ENCODE measurements at places on chromosomes 12 and 14.

DNA sequence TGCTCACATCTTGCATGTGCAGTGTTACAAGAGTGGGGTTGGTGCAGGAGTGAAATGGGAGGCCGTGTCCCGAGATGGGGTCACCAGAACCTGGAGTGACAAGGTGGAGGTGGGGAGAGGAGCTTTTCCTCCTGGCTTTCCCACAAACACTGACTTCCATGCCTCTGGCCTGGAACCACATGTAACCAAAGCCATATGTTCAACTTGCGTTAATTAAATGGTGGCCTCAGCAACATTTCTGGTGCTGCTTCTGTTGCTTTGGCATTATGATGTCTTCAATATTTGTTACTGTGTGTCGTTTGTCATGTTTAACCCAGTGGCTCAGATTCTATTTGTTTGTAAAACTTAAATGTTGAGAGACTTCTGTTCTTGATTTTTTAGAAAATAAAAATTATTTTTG is 110.2 kb downstream of the VCPKMT start:
- no peak for DNase-seq

DNA sequence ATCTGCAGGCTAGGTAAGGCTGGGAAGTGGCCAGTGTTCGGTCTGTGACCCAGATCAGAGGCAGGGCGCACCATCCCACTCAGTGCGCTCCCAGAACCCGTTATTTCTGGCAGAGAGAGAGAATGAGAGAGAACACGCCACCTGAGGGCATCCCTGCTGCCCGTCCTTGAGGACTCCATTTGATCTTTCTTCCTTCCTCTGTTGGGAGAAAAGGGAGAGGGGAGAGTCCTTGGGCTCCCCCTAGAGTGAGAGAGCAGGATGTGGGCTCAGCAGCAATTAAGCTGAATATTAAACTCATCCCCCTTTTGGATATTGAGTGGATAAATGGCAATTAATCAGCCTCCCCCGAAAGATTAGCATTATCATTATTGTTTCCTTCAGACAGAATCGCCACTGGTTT is 70.6 kb downstream of the IFT43 start:
- DNase-seq = peak; percentile 1

GRCh38 chr12:61043838-61044237 is 1216.4 kb upstream of the USP15 start:
- DNase-seq = no peak

DNA sequence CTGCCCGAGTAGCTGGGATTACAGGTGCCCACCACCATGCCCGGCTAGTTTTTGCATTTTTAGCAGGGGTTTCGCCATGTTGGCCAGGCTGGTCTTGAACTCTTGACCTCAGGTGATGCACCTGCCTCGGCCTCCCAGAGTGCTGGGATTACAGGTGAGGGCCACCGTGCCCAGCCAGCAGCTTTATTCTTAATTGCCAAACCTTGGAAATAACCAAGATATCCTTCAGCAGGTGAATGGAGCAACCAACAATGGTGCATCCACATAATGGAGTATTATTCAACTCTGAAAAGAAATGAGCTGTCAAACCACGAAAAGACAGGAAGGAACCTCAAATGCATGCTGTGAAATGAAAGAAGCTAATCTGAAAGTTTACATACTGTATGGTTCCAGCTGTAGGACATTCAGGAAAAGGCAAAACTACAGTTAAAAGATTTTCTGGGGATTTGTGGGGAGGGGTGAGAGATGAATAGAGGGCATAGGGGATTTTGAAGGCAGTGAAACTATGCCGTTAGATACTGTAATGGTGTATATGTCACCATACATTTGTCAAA is 118.8 kb upstream of the CCND2 start:
- DNase-seq = no peak

DNA sequence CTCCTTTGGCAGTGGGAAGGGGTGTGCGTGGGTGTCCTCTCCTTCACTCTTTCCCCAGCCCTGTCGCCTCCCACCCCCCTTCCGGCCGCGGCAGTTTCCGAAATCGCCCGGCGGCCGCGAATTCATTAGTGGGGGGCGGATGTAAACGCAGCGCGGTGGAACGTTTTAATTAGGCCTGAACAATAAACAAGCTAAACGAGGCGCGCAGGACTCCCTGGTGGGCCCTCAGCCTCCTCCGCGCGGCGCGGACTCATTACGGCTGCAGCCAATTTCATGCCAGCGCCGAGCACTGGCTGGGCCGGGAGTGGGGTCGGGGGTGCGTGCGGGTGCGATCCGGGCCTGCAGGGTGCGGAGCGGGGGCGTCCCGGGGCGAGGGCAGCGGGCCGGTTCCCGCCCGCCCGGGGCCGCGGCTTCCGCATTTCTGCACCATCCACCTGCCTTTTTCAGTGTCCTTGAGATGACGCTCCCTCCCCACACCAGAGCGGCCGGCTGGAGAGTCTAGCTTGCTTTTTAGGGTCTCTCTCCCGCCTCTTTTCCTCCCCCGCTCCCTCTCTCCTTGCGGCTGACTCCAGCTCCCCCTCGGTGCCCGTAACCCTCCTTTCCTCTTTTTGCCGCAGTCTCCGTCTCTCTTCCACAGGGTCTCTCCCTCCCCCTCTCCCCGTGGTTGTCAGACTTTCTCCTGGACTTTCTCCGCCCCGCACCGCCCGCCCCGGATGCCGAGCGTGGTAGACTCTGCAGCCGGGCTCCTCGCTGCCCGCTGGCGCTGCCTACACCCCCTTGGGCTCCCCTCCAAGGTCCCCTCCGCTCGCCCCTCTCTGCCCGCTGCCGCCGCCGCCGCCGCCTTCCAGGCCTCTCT is at the start of gene CISTR:
Gene CISTR, minus strand, starts transcription at position 644 of the 856 bp plus-strand sequence.
- DNase-seq = no peak

DNA sequence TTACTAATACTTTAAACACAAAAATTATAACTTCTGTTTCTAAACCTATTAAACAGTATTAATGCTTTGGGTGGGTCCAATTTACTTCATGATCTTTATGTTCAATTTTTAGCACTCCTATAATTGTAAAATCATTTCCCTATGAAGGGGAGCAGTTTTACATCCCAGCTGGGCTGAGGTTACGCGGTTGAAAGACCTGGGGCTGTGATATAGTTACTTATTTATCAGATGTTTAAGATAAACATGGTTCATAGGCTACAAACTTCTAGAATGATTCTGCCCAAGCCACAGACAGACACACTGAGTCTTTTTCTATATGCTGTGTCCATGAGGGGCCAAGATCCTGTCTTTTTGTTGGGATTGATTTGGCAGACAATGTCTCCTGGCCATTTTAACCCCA is 44.4 kb downstream of the DYRK2 start:
- DNase-seq = no peak

DNA sequence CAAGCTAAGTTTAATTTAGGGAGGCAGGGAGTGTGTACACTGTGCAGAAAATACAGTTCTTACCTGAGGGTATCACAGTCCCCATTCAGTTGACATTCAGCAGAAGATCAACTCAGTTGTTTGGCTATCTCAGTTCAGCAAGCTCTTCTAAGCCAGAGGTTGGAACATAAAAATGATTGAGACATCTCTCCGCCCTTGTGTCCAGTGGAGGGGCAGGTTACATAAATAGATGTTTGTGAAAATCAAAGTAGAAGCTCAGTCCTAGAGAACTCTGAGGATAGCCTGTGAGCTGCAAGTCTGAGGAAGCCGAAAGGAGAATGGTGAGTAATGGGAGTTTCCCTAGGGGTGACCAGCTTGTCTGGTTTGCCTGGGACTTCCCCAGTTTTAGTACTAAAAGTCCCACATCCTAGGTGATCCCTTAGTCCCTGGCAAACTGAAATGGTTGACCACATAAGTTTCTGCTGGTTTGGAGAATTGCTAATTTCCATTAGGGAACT is 251.4 kb upstream of the ATP2B1 start:
- DNase-seq = no peak

GRCh38 chr14:81211844-81212243 is 8.9 kb downstream of the GTF2A1 start:
- no peak for DNase-seq

DNA sequence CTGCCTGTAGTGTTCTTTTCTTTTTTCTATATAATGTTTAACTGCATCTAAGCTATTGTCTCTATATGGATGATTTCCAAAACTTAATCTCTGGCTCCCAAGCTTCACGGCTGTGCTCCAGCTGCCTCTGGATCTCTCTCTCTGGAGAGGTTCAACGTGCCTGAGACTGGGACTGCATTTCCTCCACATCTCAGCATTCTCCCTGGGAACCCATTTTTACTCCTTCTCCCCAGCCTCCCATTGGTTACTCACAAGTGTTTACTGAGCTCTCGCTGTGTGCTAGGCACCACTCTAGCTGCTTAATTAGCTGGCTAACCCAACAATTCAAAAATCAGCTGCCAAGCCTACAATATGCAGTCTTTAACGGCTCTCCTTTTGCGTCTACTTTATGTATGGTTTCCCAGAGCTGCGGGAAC is 34.7 kb downstream of the FBXL14 start:
- no peak for DNase-seq

DNA sequence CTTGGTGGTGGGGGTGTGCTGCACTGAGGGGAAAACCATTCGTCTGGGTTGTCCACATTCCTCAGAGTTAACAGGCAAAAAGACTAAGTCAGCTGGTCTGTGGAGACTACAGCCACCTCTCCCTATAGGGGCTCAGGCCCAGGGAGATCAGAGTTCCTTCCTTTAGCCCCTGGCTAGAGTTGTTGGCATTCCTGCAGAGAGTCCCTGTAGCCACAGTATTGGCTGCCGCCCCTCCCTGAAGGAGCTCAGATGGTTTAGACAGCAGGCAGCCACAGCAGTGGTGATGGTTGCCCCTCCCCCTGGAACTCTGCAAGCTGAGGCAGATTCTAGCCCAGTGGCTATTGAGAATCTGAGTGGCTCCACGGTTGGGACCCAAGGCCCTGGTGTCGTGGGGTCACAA is 1072.5 kb upstream of the ATXN7L3B start:
- DNase-seq = no peak

DNA sequence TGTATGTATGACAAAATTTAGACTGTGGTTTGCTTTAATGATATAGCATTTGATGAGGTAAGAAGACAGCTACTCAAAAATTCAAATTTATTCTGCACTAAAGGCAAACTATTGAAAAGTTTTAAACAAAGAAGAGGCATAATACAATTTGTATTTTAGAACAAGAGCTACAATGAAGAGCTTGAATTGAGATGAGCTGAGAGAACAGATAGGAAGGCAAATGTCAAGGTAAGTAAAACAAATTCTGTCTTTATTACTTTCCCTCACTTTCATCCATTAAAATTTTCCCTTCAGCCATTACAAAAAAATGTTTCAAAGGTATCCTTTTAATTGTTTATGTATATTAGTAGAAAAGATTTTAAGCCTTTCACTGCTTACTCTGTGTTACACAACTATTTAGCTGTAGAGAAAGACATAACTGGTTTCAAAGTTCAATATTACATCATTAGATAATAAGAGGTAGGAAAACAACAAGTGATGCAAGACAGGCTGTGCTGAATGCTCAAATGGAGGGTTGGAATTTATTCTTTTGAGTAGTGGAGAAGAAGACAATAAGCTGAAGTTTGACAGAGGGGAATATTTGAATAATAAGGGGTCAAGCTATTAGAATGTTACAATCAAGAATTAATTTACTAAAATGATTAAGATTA is 1334.1 kb downstream of the FSCB start:
- no peak for DNase-seq

DNA sequence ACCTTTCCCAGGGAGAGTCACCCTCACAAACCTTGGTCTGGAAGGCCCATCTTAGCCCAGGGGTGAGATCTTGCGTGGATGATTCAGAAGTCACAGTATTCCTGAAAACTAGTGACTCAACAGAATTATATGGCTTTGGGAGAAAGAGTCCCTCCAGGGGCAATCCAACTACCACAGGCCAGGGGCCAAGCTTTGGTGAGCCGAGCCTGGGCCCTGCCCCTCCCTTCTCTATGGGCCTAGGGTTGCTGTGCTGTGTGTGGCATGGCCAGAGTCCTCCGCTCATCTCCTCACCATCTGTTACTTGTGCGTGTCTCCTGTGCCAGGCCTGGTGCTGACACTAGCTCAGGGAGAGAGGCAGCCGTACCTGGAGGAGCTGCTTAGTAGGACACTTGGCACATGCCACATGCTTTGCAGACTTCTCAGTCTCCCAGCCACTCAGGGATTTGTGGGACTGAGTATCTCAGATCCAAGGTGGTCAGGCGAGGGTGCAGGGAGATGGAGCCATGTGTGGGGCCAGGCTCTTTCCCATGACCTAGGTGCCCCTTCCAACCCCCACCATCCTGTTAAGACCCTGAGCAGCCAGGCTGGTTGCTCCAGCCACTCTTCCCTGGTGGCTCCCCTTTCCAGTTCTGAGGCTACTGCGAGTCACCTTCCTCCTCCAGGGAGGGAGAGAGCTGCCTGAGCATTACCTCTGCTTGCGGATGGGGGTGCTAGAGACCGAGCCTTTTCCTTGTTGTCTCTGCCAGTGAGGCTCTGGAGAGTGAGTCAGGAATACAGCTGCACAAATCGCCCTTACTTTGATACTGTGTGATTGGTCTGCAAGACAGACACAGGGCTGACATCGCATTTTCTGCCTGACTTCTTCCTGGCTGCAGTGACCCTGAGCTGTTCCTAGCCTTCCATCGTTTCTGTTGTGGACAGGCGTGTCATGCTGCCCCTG is 94.1 kb downstream of the SLC25A47 start:
- peak; percentile 82 for DNase-seq

DNA sequence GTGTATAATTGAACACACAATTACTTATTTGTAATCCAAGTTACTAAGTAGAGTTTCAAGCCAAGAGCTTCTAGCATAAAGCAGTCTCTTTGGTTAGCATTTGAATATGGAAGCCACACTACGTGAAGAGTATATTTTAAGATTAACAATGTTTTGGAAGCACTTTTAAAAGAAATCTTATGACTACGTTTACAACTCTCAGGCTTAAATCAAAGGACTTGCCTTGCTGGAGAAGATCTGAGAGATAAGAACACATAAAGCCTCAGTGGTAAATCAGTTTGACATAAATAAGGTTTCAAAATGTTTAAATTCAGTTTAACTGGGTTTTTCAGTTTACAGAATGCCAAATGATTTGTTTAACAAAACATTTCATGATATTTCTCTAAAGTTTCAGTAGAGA is 161.9 kb upstream of the PDE3A start:
- no peak for DNase-seq

DNA sequence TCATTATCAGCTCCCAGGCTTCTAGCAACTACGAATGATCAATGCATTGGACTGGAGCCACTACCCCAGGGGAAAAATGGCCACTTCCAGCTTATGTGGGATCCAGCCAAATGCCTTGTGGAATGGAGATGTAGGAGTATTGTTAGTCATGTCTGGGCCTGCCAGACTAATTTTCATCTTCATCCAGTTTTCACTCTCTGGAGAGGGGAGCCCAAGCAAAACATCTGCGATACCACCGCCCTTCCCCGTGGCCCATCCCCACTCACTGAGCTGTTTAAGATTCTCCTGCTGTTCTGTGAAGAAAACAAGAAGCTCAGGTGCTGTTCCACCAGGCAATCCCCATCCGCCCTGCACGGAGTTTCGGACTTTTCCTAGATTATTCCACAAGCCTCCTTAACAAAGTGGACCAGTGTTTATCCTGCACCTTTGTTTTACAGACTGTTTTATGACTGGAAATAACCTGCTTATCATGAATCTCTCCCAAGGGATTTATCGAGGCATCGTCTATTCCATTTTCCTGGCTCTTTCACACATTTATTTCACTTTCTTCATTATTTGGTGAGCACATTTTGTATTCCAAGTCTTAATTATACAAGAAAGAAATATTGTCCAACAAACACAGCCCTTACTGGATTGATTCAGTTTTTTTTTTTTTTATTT is 35.5 kb upstream of the MAX start:
- no peak for DNase-seq

GRCh38 chr12:17017402-17017801 is 411.4 kb upstream of the LMO3 start:
- no peak for DNase-seq

GRCh38 chr14:21011136-21011535 is 12.0 kb downstream of the SLC39A2 start:
- DNase-seq = no peak

GRCh38 chr14:35336494-35337268 is 44.5 kb downstream of the PSMA6 start:
- DNase-seq = peak; percentile 81

GRCh38 chr12:113670742-113671141 is 199.1 kb upstream of the LHX5 start:
- no peak for DNase-seq

Measured in SHP77 (cell line).